ENCODE measurements at places on chromosomes 16 and 17.

DNA sequence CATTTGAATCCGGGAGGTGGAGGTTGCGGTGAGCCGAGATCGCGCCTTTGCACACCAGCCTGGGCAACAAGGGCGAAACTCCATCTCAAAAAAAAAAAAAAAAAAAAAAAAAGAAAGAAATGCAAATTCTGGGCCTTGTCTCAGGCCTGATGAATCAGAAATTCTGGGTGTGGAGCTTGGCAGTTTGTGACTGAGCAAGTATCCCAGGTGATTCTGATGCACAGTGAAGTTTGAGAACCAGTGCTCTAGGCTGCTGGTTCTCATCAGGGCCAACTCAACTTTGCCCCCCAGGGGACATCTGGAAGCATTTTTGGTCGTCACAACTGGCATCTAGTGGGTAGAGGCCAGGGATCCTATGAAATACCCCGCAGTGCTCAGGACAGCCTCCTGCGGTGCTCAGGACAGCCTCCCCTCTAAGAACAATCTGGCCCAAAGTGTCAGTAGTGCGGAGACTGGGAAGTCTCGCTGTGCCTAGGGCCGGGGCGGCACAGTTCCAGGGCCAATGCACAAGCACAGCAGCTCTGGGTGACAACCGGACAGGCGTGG, 55.9 kb downstream of the SDK2 start:
- no peak overlapping the region for H3K4me3 ChIP-seq
- H3K4me1 ChIP-seq: peaks cover 18% of the 10 kb centered on the region
- no peaks in the 10 kb centered on the region for H3K27me3 ChIP-seq
- H3K36me3 ChIP-seq: no peaks in the 10 kb centered on the region
- DNase-seq: no peak

GRCh38 chr16:30434852-30435251, 5.0 kb upstream of the DCTPP1 start:
- no peak overlapping the region for H3K4me3 ChIP-seq
- H3K27me3 ChIP-seq: no peaks in the 10 kb centered on the region
- H3K36me3 ChIP-seq: no peaks in the 10 kb centered on the region
- no peak for DNase-seq

DNA sequence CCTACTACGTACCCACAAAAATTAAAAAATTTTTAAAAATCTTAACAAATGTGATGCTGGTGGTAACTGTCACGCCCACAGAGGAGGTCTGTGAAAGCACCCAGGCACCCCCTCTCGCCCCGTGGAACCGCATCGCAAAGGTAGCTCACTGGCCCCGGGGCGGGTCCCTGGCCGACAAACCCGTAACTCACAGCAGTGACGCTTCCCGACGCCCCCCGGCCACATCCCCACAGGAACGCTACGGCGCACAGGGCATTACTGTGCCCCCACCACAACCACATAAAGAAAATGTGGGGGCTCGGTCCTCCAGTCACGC, 366 bp downstream of the ANKS3 start:
- DNase-seq: no peak
- H3K4me3 ChIP-seq: peak overlapping the region; percentile 80
- peak overlapping the region; percentile 77 for H3K27ac ChIP-seq
- peaks cover 14% of the 10 kb centered on the region for H3K36me3 ChIP-seq
- H3K27me3 ChIP-seq: no peaks in the 10 kb centered on the region

- no peaks in the 10 kb centered on the region for H3K4me1 ChIP-seq
- H3K36me3 ChIP-seq: no peaks in the 10 kb centered on the region
- no peak overlapping the region for H3K27ac ChIP-seq
- DNase-seq: no peak
- H3K4me3 ChIP-seq: no peak overlapping the region
Measured at GRCh38 chr16:35142809-35143192, 1683.4 kb downstream of the TP53TG3F start.

DNA sequence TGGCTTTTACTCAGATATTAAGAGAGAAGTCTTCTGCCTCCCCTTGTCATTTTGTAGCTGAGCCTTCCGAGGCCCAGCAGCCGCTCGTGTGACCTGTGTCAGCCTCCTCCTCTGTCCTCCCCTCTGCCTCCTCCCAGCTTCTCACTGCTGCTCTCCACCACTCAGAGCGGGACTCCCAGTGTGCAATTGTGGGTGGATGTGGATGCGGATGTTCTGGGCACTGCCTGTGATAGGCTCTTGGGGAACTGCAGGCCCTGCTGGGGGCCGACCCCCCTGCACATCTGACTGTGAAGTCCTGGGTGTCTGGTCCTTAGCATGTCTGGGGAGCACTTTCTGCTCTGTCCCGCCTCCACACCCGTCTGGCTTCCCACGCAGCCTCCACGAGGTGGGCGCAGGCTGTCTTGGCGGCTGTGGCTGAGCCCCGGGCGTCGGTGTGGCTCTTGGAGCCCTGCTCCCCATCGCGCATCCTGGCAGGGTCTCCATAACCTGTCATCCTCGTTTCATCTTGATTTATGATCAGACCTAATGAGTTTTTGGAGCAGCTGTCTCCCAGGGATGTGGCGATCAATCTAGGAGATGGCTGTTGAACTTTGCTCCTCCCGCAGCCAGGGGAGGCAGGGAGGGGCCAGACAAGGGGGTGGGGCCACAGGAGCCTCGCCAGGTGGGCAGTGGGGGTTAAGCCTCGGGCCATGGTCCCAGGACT, 28.1 kb downstream of the GRIN2C start:
- no peaks in the 10 kb centered on the region for H3K27me3 ChIP-seq
- no peak overlapping the region for H3K4me3 ChIP-seq
- H3K27ac ChIP-seq: no peak overlapping the region
- DNase-seq: no peak

- peaks cover 6% of the 10 kb centered on the region for H3K4me1 ChIP-seq
- H3K4me3 ChIP-seq: no peak overlapping the region
- H3K27ac ChIP-seq: no peak overlapping the region
- H3K36me3 ChIP-seq: no peaks in the 10 kb centered on the region
- no peak for DNase-seq
Measured at GRCh38 chr17:34153991-34154390, 101.1 kb upstream of the CCL2 start.

- H3K27ac ChIP-seq: no peak overlapping the region
- peaks cover 21% of the 10 kb centered on the region for H3K4me1 ChIP-seq
- no peaks in the 10 kb centered on the region for H3K36me3 ChIP-seq
- H3K4me3 ChIP-seq: no peak overlapping the region
- H3K27me3 ChIP-seq: no peaks in the 10 kb centered on the region
Measured at GRCh38 chr16:28842696-28843095, 3.5 kb downstream of the TUFM start.

GRCh38 chr16:8127070-8127469, 463.2 kb downstream of the TMEM114 start:
- H3K27me3 ChIP-seq: no peaks in the 10 kb centered on the region
- no peak overlapping the region for H3K4me3 ChIP-seq
- no peaks in the 10 kb centered on the region for H3K4me1 ChIP-seq
- no peak overlapping the region for H3K27ac ChIP-seq
- DNase-seq: no peak
- H3K36me3 ChIP-seq: no peaks in the 10 kb centered on the region

Measured in heart right ventricle (tissue), 16 donors.